NCI-H2081 treated with DMSO at 0.1 percent for 48 hours (cell line): ENCODE measurements at places on chromosomes 4 and X.

DNA sequence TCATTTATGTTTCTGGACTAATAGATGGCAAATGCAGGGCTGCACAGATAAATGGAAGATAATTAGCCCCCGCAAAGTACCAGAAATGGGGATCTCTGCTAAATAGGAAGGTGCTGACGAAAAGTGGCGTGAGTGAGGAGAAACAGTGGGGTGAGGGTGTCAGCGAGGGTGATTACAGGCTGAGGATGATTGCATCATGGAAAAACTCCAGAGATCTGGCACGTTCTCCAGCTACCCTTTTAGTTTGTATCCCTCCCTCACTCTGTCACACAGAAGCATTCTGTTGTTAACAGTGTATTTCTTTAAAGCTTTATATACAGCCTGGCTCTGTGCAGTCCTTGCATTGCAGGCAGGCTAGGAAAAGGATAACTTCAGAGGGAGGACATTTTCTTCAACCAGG, 309.6 kb upstream of the DDX53 start:
- DNase-seq: no peak

DNA sequence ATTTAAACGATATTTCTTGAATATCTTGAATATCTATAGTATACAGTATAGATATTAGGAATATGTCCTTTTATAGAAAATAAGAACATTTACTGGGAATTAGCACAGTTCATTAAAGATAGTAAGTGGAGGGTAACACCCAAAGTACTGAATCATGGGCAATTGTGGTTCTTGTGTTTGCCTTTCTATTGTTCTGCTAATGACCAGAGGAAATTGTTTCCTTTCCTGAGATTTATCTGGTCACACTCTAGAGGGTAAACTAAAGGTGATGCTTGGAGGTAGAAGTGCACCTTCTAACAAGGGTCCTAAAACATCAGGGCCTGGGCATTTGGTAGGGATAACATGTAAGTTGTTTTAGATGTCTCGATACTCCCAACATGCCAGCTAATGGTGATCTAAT, 241.3 kb upstream of the SFRP2 start:
- DNase-seq: no peak

GRCh38 chrX:136588036-136588435, 56.0 kb downstream of the VGLL1 start:
- no peak for DNase-seq

DNA sequence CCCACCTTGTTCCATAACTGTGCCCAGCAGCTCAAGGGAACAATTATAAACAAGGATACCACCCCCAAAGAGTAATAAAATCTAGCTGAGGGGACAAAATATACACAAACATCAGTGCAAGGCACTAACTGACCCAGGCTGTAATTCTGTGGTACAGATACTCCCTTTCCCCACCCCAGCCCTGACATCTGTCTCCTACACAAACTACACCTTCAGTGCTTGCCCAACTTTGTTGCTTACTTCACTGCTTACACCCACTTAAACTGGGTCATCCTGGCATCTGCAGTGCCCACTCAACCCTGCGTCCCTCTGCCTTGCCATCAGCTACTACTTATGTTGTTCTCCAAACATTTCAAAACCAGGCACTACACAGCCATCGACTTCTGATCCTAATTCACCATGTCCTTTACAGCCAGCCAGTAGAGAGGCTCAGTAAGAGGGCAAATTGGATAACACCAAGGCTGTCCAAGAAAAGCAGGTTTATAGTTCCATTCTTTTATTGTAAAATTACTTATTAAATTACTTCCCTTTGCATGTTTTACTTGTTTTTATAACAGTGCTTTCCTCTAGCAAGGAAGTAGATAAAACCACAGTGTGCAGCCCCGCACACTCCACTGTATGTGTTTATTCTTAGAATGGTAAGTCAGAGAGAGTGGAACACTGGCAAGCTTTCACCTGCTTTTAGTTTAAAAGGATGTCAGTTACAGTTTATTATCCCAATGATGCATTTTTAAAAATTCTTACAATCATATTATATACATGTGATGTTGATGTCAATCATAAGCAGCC, 149.6 kb downstream of the INPP4B start:
- DNase-seq: no peak

DNA sequence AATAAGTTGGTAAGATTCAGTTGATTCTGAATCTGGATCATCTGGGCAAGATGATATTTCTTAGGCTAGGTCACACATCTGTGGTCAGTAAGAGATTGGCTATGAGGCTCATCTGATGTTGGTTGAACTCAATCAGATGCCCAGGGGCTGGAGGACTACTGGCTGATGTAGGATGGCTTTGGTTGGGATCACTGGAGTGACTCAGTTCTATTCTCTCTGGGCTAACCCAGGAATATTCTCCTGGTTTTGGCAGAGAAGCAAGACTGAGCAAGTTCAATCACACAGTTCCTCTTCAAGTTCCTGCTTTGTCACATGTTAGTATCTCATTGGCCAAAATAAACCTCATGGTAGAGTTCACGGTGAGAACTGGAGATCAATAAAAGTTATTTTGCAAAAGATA, 902.3 kb upstream of the SLIT2 start:
- DNase-seq: no peak
